ENCODE measurements at places on chromosomes 1 and 21. TPM values are rescaled to one million over a fixed set of nuclear protein-coding genes. Genes with fewer than 3 reads are reported as not detected.

DNA sequence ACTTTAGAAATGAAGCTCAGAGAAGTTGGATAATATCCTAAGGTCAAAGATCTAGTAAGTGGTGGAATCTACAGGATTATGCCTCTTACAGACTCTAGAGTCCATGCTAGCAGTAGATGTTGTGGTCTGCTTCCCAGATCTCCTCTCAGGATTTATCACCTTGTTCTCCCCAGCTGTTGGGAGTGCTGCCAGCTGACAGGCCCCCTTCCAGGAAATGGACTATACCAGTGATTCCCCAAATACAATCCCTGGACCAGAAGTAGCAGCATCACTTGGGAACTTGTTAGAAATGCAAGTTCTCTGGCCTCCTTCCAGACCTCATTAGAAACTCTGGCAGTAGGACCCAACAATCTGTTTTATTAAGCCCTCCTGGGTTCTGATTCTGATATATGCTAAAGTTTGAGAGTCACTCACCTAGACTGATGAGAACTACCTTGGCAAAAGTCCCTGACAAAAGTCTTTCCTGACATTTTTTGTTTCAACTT lies 24.5 kb upstream of the NTNG1 start:
- no peak for DNase-seq

The S1PR1 gene
- 133 TPM for total RNA-seq

DNA sequence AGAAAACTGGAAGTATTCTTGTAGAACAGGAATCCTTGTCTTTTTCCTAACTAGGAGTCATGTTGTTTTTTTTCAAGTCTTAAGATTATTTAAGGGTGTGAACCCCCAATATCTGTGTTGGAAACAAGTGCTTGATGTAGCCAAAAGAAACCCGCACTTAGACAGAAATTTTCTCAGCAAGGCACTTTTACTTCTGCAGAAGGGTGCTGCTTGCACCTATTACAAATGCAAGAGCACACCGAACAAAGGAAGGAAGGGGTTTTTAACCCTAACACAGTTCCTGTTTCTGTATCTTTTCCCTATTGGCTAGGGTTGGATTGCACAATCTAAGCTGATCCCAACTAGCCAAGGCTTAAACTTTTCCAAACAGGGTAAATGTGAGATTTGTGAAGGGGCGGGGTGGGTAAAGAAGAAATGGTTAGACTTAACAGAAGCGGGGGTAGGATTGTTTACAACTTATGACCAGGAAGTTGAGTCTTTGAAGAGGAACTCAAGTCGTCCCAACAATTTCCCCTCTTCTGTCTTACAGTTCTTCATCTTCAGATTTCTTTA lies 75.1 kb downstream of the ZFYVE9 start:
- DNase-seq: no peak

DNA sequence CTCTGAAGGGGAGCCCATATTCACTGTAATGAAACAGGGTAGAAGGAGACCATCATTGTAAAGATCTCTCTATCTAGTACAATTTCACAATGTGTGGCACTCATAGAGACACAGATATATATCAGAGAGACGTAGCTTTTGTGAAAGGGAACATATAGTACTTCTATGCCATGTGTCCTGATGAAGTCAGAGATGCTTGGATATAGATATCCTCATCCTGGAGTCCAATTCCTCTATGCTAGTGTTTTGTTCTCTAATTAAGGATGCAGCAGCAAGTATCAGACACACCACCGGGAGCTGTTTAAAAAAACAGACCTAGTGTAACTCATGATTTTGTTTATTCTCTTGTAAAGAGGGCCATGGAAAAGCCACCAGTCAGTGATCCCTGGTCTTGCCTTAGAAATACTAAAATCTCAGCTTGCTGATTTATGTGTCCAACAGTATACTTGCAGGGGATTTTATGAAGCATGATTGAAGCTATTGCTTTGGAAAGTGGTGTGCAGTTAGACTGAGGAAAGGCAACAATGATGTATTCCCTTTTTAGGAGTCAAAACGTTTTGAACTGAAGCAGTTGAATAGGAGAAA lies 2.5 kb downstream of the NCAM2 start:
- no peak for DNase-seq

The CENPL gene
- 4.5 TPM for total RNA-seq

- DNase-seq: no peak
Measured at GRCh38 chr21:41863439-41863740, 15.8 kb downstream of the PRDM15 start.

DNA sequence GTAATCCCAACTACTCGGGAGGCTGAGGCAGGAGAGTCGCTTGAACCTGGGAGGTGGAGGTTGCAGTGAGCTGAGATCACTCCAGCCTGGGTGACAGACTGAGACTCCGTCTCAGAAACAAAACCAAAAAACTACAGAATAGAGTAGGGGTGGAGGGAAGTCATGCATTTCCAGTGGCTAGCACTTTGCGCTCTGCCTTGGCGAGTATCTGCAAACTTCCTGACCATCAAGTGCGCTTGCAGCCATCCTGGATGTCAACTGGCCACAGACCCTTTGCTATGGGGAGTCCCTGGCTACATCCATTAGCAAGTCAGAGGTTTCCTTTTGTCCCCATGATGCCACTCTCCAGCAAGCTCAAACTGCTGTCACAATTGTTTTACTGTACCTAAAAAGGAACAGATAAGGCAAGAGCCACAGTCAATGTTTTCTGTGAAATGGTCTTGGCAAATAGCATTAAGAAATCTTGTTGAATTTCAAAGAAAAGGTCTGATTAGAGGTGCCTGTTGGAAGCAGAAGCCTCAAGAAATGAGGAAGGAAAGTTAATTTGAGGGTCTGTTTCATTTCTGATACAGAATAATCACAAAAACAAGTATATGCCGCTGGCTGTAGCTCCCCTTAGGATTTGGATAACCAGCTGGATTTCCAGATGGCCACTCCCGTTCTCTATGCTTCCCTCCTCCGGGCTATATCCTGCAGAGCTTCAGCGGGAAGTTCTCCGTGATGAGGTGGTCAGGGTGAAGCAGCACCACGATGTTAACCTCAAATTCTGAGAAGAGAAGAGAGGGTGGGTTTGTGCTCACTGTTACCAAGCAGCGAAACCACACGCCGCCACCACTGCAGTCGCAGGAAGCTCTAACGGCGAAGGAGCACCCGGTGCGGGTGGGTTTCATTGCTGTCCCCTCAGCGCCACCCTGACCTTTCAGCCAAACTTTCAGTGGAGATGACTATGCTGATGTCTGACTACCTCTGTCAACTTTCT lies 42.0 kb downstream of the VPS26C start:
- DNase-seq: no peak

DNA sequence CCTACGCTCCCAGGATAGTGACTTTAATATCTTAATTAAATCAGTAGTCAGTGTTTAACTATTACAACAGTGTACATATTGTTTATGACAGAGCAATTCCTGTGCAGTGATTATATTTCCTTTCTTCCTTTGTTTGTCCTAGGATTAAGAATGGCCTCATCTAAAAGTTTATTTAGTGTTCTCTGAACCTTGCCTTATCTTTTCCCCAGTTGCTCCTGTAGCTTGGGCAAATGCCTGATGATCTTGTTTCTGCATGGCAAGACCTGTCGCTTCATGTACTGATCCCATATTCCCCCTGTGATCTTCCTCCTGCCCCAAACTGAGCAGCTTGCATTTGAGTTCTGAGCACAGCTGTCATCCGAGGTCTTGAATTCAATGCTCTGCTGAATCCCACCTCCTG lies 69.1 kb upstream of the STUM start:
- no peak for DNase-seq

The RGS1 gene
- total RNA-seq: 210 TPM

DNA sequence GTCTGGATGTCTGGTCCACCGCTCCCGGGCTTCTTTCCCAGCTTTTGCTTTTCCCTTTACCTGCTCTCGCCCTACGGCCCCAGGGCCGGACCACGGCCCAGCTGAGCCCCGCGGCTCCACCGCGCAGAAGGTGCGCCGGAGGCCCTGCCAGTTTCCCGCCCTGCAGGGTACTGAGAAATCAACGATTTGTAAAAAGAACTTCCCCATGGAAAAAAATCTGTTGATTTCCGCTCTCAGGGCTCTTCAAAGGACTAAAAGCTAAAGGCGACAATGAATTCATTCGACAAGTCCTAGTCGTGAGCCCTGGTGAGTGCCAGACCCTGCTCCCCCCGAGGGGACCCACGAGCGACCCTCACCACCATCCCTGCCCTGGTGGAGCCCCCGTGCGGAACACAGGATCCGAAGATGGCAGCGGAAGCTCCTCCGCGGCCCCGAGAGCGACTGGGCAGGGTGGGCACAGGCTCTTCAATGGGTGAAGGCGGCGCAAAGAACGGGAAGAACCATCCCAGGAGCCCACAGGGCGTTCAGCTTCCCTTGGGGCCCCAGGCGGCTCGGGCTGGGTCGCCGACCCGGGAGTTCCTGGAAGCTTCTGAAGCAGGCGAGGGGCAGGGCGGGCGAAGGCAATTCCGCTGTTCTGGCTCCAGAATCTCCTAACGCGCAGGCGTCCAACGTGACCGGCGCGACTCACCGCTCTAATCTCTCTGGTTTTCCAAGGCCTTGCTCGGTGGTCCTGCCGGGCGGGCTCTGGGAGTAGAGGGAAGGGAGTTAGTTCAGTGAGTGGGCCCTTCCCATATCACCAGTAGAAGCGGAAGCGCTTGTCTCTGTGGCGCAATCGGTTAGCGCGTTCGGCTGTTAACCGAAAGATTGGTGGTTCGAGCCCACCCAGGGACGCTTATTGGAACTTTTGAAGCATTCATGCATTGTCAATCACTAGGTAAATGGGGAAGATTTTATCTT lies 6.6 kb upstream of the RNU1-2 start:
- DNase-seq: peak; percentile 81

DNA sequence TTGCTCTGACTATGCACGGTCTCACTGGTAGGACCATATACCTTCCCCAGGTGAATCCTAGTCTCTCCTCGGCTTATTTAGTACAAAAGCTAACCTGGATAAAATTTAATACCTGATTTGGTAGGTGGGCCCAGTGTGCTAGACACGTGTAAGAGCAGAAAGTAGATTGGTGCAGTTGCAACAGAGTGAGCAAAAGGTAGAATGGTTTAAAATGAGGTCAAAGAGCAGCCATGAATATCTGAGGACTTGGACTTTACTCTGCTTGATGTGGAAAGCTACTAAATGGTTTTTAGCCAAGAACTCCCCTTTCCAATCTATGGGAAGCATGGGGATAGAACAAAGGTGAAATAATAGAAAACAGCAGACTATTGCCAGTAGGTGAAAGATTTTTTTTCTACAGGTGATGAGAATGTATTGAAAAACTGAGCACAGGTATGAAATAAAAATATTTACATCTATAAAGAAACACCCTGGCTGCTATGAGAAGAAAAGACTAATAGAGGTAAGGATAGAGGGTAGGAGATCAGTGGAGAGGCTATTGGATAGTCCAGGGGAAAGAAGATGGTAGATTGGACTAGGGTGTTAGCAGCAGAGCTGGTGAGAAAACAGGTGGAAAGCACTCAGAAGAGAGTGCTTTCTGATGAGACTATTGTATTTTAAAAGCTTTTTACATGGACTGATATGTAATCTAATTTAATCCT lies 61.3 kb upstream of the BCL9 start:
- no peak for DNase-seq

DNA sequence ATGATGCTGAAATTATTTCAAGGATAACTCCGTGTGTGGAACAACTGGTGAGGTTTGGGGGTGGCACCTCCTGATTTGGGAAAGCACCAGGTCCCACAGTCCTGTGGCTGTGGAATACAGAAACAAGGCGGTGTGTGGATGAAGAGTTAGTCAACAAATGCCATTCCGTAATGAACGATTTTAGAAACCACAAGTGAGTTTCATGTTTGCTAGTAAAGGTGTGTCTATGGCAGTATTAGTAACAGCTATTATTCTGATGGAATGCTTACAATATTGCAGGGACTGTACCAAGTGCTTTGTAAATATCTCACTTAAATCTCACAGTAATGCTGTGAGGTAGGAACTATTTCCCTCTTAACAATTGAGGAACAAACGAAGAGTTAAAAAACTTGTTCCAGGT lies 53.8 kb downstream of the B3GALNT2 start:
- no peak for DNase-seq

- DNase-seq: no peak
Measured at GRCh38 chr21:26777166-26777565, 68.0 kb downstream of the ADAMTS1 start.
